ENCODE measurements at places on chromosomes 6 and 20.

DNA sequence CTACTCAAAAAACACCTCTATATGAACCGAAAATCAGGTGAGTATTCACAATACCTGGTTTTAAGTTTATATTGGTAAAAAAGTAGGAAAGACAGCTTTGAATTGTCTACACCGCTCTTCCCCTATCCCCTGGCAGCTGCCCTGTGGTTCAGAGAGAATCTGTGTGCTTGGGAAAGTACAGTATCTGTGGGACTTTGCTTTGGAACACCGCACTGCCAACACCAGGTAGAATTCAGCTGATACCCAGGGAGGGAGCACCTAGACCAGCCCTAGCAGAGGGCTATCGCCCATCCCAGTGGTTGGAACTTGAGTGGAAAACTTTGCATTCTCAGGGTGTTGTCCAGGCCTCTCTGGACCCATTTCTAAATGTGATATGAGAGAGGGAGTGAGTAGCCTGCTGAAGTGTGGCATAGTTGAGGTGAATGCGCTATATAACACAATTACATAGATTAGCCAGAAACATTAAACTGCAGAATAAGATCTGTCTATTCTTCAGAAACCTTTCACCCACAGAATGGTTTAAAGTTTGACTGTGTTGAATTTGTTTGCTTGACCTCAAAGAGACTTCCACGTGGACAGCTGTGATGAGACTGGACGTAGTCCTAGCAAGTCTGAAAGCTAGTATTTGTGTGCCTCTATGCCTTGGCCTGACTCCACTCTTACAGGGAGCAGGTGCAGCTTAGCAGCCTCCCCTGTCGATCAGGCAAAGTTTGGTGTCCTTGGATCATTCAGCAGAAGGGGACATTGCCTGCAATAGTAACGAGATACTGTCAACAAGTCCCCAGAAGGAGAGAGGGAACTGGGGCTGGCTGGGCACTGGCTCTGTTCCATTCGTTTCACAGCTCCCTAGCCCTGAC lies 11.5 kb upstream of the MPC1 start:
- no peak for DNase-seq

- no peak for DNase-seq
Observed at GRCh38 chr6:162200945-162201690, 526.4 kb downstream of the PRKN start.

- DNase-seq: no peak
Observed at GRCh38 chr6:46048646-46049297, 33.1 kb upstream of the CLIC5 start.

DNA sequence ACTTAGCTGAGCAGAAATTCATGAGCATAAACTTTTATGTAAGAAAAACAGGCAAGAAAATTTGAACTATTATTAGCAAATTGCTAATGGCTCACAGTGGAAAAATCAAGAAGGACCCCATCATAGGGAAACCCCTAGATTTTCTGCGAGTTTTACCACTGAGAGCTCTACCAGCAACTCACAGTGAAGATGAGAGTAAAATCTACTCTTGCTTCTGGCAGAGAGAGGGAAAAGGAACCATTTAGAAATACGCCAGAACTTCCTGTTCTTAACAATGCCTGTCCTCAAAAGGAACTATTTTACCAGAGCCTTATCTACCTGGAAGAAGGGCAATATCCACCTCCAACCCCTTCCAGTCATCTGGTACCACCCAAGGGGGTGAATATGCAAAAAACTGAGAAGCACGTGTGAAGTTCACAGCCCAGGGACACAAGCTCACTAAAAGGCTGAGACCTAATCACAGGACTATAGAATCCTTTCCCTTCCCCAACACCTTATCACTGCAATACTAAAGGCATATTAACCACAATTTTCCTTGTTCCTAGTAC lies 34.4 kb upstream of the ASF1A start:
- no peak for DNase-seq

- DNase-seq: no peak
Observed at GRCh38 chr20:62276439-62276838, 26.4 kb upstream of the ADRM1 start.

DNA sequence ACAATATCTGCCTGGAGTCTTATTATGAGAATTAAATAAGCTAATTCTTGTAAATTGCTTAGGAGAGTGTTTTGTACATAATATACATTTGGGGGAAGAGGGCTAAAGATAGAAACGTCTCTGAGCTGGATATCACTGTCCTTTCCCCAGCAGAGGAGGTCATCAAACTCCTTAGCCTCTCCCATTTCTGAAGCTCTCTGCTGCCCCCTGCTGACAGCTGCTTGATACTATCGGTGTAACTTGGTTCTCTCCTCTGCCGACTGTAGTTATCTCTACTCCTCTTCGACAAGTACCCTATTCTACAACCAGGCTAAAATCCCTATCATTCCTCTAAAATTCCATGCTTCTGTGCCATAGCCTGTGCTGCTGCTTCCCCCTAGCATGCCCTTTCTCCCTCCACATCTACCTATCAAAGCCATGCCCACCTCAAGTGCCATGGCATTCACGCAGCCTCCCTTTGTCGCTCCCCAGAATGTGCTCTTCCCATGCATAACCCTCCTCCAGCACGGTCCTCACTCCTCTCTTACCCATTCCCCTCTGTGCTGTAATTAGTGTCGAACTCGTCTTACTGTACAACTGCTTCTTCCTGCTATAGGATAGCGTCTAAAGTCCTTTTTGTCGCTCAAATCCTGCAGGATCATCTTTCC lies 101.2 kb downstream of the EPM2A start:
- peak; percentile 59 for DNase-seq

- DNase-seq: no peak
Observed at GRCh38 chr20:44918761-44919160, 8.9 kb downstream of the PABPC1L start.

- no peak for DNase-seq
Observed at GRCh38 chr20:61529354-61529753, 277.3 kb downstream of the CDH4 start.

GRCh38 chr20:35772563-35773058 lies 796 bp downstream of the PHF20 start:
- no peak for DNase-seq

- no peak for DNase-seq
Observed at GRCh38 chr20:57508381-57508780, 16.6 kb downstream of the CTCFL start.

- DNase-seq: no peak
Observed at GRCh38 chr6:151353795-151354194, 37.6 kb downstream of the ZBTB2 start.

DNA sequence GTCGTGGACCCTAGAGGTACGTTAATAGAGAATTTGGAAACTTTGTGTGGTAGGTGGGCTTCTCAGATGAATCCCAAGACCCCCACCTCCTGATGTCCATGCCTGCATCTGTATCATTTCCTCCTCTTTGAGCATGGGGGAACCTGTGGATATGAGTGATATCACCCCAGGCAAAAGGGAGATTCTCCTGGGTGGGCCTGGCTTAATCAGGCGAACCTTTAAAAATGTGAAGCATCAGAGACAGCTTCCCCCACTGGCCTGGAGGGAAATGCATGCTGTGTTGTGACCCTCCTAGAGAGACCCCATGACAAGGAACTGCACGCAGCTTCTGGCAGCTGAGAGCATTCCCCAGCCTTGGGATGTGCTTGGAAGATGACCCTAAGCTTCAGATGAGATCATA lies 180.9 kb downstream of the MBOAT1 start:
- no peak for DNase-seq

DNA sequence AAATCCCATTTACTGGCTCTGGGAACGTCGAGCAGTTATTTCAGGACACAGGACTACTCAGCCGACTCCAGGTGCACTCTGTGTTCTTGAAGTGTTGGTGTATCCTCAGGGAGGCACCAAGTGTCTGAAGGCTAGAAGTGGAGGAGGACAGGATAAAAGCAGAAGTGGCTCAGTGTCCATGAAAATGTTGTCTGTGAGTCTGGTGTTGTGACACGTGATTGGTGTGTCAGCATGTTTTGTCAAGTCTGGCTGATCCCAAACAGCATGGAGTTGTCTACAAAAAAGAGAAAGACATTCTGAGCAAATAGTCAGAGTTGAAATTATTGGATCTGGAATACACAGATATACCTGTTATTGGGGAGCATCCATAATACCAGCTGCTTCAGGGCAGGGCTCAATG lies 30.3 kb downstream of the SCGN start:
- DNase-seq: no peak

DNA sequence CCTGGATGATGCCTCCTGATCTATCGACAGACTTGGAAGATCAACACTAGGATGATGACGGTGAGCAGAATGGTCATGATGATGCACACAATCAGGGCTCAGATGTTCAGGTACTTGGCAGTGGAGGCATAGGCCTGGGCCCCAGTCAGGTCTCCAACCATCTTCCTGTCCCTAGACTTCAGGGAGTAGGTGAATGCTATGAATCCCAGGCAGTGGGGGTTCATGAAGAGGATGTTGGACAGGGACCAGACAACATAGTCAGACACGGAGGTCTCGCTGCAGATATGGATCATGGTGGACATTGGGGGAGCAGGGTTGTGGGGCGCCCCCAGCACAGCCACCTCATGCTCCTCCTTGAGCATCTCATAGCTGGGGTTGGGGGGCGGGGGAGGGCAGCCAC lies 27.5 kb downstream of the HLA-F start:
- DNase-seq: no peak

- no peak for DNase-seq
Observed at GRCh38 chr6:99514089-99514488, 1.1 kb downstream of the USP45 start.

GRCh38 chr6:21780141-21780540 lies 186.6 kb downstream of the SOX4 start:
- no peak for DNase-seq

DNA sequence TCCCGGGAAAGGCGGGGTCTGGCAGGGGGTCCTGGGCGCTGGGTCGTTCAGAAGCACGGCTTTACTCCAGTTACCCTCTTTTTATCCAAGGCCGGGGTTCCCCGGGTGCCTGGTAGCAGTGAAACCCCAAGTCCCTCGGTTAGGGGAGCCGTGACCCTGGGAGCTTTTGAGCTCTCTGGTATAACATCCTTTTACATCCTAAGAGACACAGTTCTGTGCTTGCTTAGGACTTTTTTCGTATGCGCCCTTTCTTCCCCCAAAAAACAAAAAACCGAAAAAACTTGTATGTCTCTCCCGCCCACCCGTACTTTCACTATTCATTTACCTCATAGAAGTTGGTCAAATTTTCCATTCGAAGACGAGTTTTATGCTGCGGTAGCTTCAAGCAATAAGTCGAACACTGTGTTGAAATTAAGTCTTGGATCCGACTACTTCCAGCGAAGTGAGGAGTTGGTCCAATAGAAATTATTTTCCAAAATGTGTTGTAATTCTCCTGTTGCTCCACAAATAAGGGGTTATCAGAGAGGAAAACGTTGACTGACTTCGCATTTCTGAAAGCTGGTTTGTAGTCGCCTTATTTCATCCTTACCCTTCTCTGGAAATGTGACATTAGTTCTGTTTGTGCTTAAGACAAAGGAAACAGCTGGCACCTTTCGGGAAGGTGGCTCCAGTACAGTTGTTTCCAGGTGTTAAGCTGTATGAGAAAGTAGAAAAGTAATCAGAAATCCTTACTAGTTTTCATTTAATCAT lies 816 bp upstream of the MAN1A1 start:
- peak; percentile 55 for DNase-seq

GRCh38 chr6:9977411-9977810 lies 437.5 kb downstream of the TFAP2A start:
- DNase-seq: no peak

DNA sequence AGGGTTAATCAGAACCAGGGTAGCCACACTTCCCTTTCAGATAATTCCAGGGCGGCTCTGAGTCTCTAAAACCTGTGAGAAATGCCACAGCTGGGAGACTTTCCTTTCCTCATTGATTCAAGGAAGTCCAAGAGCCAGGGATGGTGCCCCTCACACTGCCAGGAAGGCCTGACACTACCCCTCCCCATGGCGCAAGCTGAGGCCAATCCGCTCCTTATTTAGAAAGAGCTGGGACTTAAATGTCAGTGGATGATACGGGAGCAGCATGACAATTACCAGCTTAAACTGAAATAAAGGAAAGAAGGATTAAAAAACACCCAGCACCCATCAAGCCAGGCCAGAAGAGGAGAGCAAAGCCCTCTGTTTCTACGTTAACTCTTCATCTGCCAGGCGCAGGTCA lies 244.4 kb downstream of the LRFN2 start:
- DNase-seq: no peak

DNA sequence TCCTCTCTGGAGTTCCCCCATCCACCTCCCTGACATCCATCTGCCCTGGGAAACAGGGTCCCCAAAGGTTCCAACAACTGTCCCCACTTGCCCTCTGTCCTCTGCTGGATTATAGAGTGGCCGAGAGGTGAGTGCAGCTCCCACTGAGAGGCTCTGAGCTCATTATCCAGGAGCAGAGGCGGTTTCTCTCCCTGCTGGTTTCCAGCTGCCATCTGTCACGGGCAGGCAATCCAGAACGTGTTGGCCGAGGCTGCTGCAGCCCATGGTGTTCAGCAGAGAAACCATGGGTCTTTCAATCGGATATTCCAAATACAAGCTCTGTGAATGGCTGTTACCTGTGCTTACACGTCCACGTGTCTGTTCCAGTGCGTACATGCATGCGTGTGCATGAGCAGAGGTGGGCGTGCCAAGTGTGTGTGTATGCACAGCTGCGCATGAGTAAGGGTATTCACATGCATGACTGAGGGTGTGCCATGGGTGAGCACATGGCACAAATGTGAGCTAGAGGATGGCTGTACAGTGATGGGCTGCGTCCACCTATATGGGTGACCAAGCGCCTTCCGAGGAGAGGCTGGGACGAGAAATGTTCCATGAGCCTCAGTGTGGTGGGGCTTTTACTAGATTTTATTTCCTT lies 183.7 kb upstream of the PMEPA1 start:
- DNase-seq: no peak

DNA sequence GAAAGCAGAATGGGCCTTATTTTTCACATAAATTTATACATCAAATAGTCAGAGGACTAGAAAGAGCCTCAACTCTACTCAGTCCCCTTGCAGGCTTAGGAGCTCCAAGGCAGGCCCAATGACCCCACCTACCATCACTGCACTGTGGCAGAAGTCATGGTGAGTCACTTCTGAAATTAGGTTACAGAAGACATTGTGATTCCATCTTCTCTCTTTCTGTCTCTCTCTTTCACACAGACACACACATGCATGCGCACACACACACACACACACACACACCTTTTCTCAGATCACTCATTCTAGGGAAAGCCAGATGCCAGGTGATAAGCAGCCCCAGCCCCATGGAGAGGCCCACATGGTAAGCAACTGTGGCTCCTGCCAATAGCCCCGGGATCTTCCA lies 103.8 kb downstream of the C6orf118 start:
- no peak for DNase-seq

DNA sequence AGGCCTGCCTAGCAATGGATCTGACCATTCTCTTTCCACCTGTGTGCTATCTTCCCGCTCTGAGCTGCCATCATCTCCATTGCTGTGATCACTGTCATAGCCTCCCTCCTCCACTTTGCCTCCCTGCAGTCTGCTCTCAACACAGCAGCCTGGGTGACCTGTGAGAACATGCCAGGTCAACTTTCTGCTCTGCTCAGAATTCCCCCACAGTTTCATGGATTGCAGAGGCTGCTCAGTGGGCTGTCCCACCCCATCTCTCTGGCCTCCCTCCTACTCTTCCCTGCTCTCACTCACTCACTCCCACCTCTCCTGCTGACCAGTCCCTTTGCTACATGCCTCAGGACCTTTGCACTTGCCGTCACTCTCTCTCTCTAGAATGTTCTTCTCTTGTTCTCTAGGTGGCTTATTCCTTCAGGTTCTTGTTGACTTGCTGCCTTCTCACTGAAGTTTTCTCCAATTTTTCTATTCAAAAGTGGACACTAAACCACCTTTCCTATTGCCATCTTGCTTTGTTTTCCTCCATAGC lies 159.9 kb downstream of the CD83 start:
- no peak for DNase-seq

GRCh38 chr6:104418125-104418524 lies 441.6 kb downstream of the HACE1 start:
- DNase-seq: no peak

All from thymus (tissue), 14 donors.